Muscle of leg (tissue), 16 donors: ENCODE measurements at places on chromosomes 1 and 21.
A peak's percentile ranks its signal among the peaks of the same experiment; 100 is the strongest.

GRCh38 chr21:24881506-24881905 lies 725.8 kb downstream of the MRPL39 start:
- H3K27me3 ChIP-seq = no peaks in the 10 kb centered on the region
- DNase-seq = no peak
- no peak overlapping the region for H3K27ac ChIP-seq
- no peaks in the 10 kb centered on the region for H3K4me1 ChIP-seq
- H3K36me3 ChIP-seq = no peaks in the 10 kb centered on the region

GRCh38 chr21:24896735-24897124 lies 710.6 kb downstream of the MRPL39 start:
- no peak for DNase-seq
- no peak overlapping the region for H3K4me3 ChIP-seq
- H3K4me1 ChIP-seq = no peaks in the 10 kb centered on the region
- no peak overlapping the region for H3K27ac ChIP-seq
- H3K36me3 ChIP-seq = no peaks in the 10 kb centered on the region
- H3K27me3 ChIP-seq = no peaks in the 10 kb centered on the region

DNA sequence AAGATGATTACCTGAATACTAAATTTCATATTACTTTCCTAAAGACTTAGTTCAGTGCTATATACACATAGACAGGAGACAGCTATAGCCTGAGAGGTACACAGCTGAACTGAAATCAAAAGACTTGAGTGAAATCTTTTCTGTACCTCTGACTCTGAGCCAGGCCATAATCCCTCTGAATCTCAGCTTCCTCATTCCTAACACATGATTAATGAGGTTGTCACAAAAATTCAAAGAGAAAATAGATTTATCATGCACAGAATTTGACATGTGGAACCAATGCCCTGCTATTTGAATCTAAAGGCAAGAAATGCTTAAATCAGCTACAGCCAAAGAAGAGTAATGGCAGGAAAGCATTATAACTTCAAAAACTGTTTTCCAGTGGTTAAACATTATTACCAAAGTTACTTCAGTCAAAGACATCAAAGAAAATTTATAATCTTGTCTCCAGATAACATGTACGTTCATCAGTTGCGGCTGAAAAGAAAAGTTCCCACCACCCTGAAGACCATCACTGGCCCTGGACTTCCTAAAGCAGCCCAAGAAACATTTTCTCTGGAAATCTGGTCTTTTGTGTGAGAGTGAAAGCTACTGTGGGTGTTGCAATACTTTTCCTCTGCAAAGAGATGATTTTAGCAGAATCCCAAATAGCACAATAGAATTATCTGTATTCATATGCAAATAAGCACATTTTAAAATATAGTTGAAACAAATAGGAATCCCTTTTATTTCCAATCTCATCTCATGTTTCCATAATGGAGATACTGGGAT lies 13.8 kb upstream of the ATP1A1 start:
- no peak overlapping the region for H3K4me3 ChIP-seq
- no peaks in the 10 kb centered on the region for H3K27me3 ChIP-seq
- no peaks in the 10 kb centered on the region for H3K36me3 ChIP-seq
- H3K4me1 ChIP-seq = no peaks in the 10 kb centered on the region
- no peak for DNase-seq

- DNase-seq = peak; percentile 34
- no peaks in the 10 kb centered on the region for H3K36me3 ChIP-seq
- no peak overlapping the region for H3K27ac ChIP-seq
- H3K27me3 ChIP-seq = peaks cover 4% of the 10 kb centered on the region
- H3K4me1 ChIP-seq = peaks cover 13% of the 10 kb centered on the region
Measured at GRCh38 chr1:7363450-7363849, 407.6 kb upstream of the VAMP3 start.

DNA sequence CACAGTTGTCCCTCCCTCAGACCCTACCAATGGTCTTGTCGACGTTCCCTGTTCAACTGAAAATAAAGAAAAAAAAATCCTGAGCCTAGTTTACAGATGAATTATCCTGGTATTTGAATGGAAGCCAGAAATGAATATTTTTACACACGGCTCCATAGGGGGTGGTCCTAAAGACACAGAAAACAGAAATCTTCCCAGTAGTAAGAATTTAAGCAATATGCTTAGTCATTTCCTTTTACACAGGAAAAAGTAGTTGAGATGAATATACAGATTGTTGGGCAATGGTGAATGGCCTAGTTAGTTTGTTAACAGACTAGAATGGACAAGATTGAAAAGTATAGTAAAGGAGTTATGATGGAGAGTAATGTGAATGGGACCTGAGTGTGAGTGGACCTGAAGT lies 67.4 kb downstream of the RGS18 start:
- no peak overlapping the region for H3K4me3 ChIP-seq
- no peaks in the 10 kb centered on the region for H3K36me3 ChIP-seq
- H3K4me1 ChIP-seq = no peaks in the 10 kb centered on the region
- H3K27ac ChIP-seq = no peak overlapping the region
- no peaks in the 10 kb centered on the region for H3K27me3 ChIP-seq

DNA sequence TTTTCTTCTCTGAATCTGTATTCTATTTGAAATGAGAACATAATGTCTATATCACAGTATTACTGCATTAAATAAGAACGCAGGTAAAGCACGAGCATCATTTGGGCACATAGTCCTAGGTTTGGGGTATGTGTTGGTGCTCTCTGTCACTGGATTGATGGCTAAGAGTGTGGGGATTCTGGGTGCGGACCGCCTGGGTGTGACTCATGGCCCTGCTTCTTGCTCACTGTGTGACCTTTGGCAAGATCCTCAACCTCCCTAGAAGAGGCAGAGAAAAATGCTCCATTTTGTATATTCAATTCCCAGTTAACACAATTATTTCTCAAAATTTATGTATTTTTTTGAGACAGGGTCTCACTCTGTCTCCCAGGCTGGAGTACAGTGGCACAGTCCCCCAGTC lies 99.7 kb downstream of the LAMC2 start:
- H3K27me3 ChIP-seq = no peaks in the 10 kb centered on the region
- H3K36me3 ChIP-seq = no peaks in the 10 kb centered on the region
- no peak overlapping the region for H3K27ac ChIP-seq
- no peak overlapping the region for H3K4me3 ChIP-seq

DNA sequence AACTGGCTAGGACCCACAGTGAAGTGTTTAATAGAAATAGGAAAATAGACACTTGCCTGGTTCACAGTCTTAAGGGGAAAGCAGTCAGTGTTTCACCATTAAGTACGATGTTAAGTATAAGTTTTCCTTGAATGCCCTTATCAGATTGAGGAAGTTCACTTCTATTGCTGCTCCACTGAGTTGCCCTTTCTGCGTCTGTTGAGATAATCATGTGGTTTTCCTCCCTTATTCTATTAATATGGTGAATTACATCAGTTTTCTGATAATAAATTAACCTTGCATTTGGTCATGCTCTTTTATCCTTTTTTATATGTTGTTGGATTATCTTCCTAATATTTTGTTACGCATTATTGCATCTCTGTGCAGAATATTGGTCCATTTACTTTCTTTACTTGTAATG lies 21.4 kb downstream of the UTS2 start:
- no peaks in the 10 kb centered on the region for H3K4me1 ChIP-seq
- peaks cover 21% of the 10 kb centered on the region for H3K36me3 ChIP-seq
- no peak for DNase-seq

- H3K4me3 ChIP-seq = no peak overlapping the region
- H3K36me3 ChIP-seq = no peaks in the 10 kb centered on the region
- H3K4me1 ChIP-seq = no peaks in the 10 kb centered on the region
- H3K27ac ChIP-seq = no peak overlapping the region
- H3K27me3 ChIP-seq = no peaks in the 10 kb centered on the region
- no peak for DNase-seq
Measured at GRCh38 chr1:177880339-177880891, 89.4 kb downstream of the SEC16B start.

GRCh38 chr1:160674415-160674814 lies 27.6 kb upstream of the SLAMF1 start:
- H3K4me1 ChIP-seq = no peaks in the 10 kb centered on the region
- no peak overlapping the region for H3K4me3 ChIP-seq
- no peak overlapping the region for H3K27ac ChIP-seq
- H3K36me3 ChIP-seq = no peaks in the 10 kb centered on the region
- no peak for DNase-seq
- H3K27me3 ChIP-seq = peaks cover 2% of the 10 kb centered on the region

DNA sequence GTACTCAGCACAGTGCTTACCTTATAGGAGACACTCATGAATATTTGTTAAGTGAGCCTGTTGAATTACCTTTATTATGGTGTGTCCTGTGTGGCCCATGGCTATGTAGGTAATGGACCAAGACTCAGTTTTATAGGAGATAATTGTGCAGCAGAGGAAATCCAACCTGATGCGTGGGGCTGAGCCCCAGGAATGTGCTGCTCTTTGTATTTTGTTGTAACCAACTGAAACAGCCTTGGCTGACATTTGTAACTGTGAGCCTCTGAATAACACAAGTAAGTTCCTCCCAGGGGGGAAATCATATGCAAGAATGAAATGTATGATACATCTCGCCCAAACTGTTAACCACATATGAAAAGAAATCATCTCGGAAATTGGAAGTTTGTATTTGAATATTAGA lies 364.2 kb upstream of the ZP4 start:
- H3K4me1 ChIP-seq = no peaks in the 10 kb centered on the region
- no peak overlapping the region for H3K27ac ChIP-seq
- DNase-seq = no peak
- H3K27me3 ChIP-seq = no peaks in the 10 kb centered on the region
- no peak overlapping the region for H3K4me3 ChIP-seq

GRCh38 chr1:79585801-79586200 lies 579.3 kb upstream of the ADGRL4 start:
- no peaks in the 10 kb centered on the region for H3K4me1 ChIP-seq
- no peaks in the 10 kb centered on the region for H3K36me3 ChIP-seq
- peak; percentile 28 for DNase-seq
- H3K27me3 ChIP-seq = no peaks in the 10 kb centered on the region
- peak overlapping the region; percentile 40 for H3K27ac ChIP-seq
- H3K4me3 ChIP-seq = no peak overlapping the region

- H3K36me3 ChIP-seq = no peaks in the 10 kb centered on the region
- H3K4me1 ChIP-seq = no peaks in the 10 kb centered on the region
- H3K4me3 ChIP-seq = no peak overlapping the region
- DNase-seq = no peak
Measured at GRCh38 chr1:229252228-229252984, 18.5 kb upstream of the RAB4A start.

DNA sequence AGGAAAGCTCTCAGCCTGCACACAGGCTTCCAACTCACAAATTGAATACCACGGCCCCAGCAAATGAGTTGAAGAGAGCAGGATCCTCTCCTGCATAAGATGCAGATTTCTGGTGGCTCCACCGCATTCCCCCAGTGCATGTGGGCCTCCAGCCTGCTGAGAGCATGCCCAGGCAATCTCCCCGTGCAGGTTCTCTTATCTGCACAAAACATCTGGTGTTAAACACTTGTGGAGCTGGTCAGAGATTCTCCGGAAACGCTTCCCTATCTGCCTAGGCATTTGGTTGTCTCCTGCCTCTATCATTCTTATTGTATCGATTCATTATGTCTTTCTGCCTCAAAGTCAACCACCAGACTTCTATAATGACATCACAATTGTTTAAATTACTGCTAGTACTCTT lies 1349.0 kb upstream of the B3GALT2 start:
- H3K4me1 ChIP-seq = no peaks in the 10 kb centered on the region
- no peak for DNase-seq
- no peak overlapping the region for H3K27ac ChIP-seq
- no peaks in the 10 kb centered on the region for H3K36me3 ChIP-seq
- H3K4me3 ChIP-seq = no peak overlapping the region
- H3K27me3 ChIP-seq = no peaks in the 10 kb centered on the region

- H3K4me1 ChIP-seq = peaks cover 4% of the 10 kb centered on the region
- H3K4me3 ChIP-seq = no peak overlapping the region
- H3K27me3 ChIP-seq = no peaks in the 10 kb centered on the region
- no peaks in the 10 kb centered on the region for H3K36me3 ChIP-seq
- no peak overlapping the region for H3K27ac ChIP-seq
- DNase-seq = no peak
Measured at GRCh38 chr1:6373961-6374720, 19.4 kb downstream of the ACOT7 start.

DNA sequence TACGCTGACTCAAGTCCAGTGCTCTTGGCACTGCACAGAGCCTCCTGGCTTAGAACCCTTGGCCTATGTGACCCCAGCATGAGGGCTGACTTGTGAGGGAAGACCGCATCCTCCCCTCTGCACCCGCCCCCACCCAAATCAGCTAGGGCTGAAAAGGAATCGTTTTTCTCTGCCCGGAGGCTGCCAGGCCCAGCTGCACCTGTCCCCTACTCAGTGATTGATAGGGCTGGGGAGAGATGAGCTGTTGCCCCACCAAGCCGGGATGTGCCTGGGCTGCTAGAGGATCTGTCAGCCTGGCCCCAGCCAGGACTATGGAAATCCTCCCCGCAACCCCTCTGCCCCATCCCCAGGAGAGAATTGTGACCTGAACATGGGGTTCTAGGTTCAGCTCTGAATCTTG lies 20.6 kb downstream of the MYOG start:
- peaks cover 10% of the 10 kb centered on the region for H3K27me3 ChIP-seq
- no peak overlapping the region for H3K27ac ChIP-seq
- peak; percentile 60 for DNase-seq
- no peak overlapping the region for H3K4me3 ChIP-seq

DNA sequence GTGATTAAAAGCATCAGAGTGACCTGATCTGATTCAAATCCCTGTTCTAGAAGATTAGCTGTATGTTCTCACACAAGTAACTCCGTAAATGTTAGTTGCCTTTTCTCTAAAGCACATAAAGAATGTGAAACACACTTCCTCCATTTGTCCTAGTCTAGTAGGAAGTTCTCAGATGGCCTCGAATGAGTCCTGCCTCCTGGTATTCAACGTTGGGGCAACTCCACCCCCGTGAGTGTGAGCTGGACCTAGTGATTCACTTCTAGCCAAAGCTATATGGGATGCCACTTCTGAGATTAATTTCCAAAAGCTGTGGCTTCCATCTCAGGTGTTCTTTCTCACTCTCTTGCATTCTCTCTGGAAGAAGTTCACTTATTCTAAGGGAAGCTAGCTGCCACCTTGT lies 267.6 kb downstream of the GPATCH2 start:
- H3K4me1 ChIP-seq = no peaks in the 10 kb centered on the region
- H3K27me3 ChIP-seq = no peaks in the 10 kb centered on the region
- no peak for DNase-seq
- no peak overlapping the region for H3K27ac ChIP-seq
- H3K4me3 ChIP-seq = no peak overlapping the region

DNA sequence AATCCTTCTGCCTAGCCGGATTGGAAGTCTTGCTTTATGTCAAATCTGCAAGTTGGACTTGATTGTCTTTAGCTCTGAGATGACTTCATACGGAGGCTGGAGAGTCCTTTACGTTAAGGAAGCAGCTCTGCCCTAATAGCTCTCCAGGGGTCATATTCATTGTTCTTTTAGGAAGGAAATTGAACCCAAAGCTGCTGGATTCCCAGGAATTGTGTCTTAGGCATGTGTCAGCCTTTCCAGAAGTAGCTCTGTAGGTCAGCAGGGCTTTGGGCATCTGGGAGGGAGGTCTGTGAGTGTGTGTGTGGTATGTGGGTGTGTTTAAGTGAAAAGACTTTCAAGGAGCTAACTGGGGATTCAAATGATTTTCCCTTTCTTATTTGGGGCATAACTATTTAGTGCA lies 82.4 kb downstream of the ABCA4 start:
- peaks cover 24% of the 10 kb centered on the region for H3K4me1 ChIP-seq
- no peak overlapping the region for H3K4me3 ChIP-seq
- no peaks in the 10 kb centered on the region for H3K27me3 ChIP-seq
- peak; percentile 75 for DNase-seq
- H3K27ac ChIP-seq = peak overlapping the region; percentile 79
- H3K36me3 ChIP-seq = no peaks in the 10 kb centered on the region
